Stimulated activated CD4-positive, alpha-beta T cell treated with anti-CD3 and anti-CD28 coated beads, Interleukin-1b, Interleukin-23, amount 100 ng/mL, for 1 hour (primary cell): ENCODE measurements at places on chromosomes 2 and 18.

DNA sequence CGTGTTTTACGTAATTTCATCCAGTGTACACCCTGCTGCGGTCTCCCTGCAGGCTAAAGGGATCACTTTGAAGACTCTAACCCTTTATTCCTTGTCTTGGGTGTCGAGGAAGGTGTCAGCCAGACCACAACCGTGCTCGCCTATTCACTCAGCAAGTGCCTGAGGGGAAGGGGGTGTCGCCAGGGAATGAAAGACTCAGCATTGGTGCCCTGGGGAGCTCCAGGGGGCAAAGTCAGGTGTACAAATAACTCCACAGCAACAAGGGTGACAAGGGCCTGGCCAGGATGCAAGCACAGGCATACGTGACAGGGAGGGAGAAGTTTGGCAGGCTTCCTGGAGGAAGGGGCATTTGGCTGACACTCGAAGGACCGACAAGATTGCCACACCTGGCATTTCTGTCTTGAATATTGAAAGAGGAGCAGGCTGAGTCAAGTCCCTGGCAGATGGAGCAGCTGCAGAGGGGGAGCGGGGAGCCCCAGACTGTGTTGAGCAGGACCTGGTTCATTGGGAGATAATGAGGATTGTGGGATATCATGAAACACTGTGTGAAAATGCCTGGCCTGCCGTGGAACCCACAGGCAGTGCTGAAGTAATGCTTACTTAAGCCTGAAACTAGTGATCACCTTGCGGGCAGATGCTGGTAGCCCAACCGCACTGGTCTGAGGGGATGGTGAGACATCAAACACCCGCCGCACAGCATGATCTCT is 93.9 kb downstream of the RHOB start:
- no peak for DNase-seq

DNA sequence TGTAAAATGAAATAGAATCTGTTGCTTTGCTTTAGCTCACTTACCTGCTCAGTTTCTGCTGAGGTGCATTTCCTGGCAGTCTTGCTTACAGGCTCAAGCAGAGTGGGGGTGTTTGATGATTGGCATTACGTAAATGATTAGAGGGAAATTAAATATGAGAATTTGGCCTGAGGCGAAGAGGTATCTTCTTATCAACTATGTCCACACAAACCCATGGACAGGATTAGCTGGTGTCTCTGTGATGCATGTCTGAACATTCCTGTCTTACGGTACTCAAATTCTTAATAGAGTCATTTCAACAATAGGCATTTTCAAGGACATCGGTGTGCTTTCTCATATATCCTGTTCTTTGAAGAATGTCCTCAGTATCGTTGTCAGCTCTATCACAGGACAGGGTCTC is 102.1 kb downstream of the PRPF40A start:
- DNase-seq = no peak

DNA sequence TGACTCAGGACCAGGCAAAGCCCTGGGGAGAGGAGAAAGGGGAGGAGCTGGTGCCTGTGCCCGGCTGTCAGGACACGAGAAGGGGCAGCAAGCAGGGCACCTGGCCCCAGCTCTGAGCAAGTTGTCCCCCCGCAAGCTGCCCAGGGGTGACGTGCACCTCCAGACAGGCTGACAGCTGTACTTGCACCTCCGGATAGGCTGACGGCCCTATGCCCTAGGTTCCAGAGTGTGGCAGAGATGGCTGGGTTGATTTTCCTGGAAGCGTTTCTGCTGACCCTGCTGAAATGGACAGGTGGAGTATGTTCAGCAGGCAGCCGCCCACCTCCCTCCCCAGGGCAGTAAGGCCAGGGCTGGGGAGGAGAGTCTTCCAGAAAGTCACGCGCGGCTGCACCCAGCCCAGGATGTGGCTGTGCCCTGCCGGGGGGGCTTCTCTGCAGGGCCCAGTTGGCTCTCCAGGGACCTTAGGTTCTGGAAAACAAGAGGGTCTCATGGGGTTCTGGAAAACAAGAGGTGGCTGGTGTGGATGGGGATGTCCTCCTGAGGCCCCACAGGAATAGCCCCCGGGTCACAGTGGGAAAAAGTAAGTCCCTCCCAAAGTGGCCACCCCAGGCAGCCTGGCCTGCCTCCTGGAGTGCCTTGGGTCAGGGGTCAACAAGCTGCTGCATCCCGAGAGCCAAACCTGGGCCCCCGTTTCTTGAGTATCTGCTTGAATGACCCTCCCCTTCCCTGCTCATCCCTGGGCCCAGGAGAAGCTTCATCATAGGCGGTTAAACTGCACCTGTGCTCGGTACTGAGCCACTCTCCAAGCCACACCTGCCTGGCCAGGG is 71.4 kb upstream of the OTOS start:
- no peak for DNase-seq

- DNase-seq = no peak
Observed at GRCh38 chr2:235694721-235695601, 201.1 kb downstream of the AGAP1 start.

- DNase-seq = no peak
Observed at GRCh38 chr2:212531499-212531898, 7.1 kb downstream of the ERBB4 start.

DNA sequence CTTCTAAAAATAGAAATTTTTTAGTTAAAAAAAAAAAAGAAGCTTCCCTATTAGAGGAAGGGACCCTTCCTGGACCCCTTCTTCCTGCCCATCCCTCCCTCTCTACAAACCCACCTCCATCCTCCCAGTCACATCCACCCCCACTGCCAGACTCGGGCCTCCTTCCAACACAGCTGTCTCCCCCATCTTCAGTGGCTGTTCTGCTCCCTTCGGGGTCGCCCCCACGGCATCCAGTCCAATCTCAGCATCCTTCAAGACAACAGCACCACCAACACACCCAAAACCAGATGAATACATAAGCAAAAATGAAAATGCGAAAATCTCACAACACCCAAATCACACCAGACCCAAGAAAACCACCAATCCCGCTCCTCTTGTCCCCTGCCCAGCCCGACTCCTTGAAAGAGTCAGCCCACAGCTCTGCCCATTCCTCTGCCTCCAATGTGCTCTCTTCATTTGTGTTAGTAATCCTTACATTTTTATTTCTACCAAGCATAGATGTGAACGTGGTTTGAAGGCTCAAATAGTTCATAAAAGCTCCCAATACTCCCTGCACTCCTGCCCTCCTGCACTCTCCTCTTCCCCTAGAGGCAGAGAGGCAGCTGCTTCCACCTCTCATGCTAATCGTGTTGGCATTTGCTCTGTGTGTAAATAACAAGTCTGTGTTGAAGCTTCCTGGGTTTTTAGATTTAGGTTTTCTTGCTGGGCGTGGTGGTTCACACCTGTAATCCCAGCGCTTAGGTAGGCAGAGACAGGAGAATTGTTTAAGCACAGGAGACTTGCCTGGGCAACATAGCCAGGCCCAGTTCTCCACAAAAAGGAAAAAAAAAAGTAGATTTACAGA is 37.0 kb downstream of the MAL start:
- DNase-seq = no peak

GRCh38 chr18:74153377-74153776 is 5.1 kb downstream of the TIMM21 start:
- DNase-seq = no peak

- no peak for DNase-seq
Observed at GRCh38 chr2:47568164-47568850, 165.4 kb downstream of the MSH2 start.

- no peak for DNase-seq
Observed at GRCh38 chr2:110903548-110903947, 171.2 kb downstream of the ACOXL start.

DNA sequence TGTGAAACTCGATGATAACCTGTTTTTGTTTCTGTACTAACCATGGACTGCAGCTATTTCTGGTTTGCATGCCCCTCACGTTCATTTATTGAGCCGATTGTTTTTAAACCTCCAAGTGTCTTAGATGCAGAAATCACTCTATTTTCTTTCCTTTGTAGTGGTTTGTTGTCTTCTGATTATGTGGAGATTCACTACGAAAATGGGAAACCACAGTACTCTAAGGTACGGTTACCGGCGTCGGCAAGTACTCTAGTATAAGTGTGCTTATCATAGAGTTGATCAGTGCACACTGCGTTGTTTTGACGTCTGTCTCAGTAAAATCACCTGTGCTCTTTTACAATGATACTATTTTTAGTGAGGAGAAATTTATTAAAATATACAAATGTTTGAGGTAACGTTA is 87.4 kb downstream of the ADAM23 start:
- DNase-seq = no peak

GRCh38 chr18:43877616-43878321 is 600.5 kb upstream of the SYT4 start:
- DNase-seq = no peak

GRCh38 chr18:74314759-74315463 is 728 bp upstream of the C18orf63 start:
- no peak for DNase-seq

DNA sequence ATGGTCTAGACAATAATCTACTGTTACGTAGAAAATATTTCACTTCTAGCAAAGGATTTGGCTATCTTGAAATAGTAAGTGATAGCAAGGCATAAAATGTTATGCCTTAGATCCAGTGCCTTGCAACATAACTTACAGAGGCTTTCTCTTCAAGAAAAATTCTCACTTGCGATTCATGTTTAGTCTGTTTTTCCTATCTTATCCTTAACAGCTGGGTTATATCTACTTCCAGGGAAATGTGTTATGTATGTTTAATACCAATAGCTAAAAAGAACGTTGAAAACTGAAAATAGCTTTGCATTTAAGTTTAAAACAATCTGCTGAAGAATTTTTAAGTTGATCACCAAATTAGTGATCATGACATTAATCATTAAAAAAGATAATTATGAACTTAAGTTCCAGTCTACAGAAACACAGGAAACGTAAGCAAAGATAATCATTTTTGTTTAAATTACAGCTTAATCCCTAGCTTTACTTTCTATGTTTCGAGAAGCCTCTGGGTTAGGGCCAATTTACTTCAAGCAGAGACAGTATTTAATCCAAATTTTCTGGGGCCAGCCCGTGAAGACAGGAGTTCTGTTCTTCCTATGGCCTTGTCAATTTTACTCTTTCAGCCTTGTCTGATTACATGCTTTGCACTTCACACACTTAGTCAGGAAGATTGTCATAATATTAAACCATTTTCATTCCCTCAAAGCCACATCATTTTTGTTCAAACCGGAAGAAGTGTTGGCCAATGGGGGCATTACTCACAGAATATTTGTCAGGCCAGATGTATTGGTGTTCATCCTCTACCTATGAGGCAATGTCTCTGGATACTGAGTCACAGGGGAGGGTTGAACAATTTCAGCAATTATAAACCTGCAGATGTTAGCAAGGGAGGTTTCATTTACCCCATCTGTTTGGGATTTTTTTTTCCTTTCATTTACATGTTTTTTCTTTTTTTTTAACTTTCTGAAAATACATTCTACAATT is 1132.9 kb upstream of the ZEB2 start:
- DNase-seq = no peak

- DNase-seq = no peak
Observed at GRCh38 chr18:58649966-58650816, 21.1 kb upstream of the MALT1 start.

- DNase-seq = no peak
Observed at GRCh38 chr2:152075461-152076050, 23.3 kb downstream of the CACNB4 start.

DNA sequence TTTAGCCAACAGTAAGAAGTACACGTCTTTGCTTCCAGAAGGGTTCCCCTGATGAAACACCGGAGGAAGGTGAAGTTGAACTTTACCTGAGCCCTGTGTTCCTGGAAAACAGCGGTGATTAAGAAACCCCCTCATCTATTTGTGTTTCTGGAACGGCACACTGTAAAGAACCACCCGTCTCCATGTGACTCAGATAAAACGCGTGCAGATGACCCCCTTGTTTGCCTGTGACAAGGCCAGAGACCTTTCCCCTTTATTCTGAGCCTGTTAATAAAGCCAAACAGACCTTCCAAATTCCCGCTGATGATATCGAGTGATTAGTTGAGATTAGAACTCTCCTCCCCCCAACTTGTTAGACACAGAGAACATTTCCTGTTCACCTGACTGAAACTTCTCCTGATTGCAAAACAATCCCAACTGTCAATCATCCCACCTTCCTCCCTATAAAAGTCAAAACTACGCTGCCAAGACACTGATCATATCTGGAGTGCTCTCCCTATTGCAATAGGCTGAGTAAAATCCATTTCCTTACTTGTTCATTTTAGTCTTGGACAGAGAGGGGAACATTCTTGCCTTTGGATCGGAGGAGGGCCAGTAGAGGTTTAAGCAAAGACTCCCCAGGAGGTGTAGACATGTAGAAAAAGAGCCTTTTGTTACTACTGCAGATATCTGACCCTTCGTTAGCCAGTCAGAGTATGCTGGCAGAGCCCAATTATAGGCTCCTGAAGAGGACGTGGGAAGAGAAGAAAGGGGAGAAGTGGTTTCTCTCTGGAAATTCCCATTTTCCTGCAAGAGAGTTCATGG is 914 bp upstream of the IWS1 start:
- no peak for DNase-seq

- DNase-seq = no peak
Observed at GRCh38 chr2:37119157-37119556, 34.8 kb downstream of the GPATCH11 start.

GRCh38 chr18:75533950-75534349 is 106.4 kb upstream of the SMIM21 start:
- no peak for DNase-seq

DNA sequence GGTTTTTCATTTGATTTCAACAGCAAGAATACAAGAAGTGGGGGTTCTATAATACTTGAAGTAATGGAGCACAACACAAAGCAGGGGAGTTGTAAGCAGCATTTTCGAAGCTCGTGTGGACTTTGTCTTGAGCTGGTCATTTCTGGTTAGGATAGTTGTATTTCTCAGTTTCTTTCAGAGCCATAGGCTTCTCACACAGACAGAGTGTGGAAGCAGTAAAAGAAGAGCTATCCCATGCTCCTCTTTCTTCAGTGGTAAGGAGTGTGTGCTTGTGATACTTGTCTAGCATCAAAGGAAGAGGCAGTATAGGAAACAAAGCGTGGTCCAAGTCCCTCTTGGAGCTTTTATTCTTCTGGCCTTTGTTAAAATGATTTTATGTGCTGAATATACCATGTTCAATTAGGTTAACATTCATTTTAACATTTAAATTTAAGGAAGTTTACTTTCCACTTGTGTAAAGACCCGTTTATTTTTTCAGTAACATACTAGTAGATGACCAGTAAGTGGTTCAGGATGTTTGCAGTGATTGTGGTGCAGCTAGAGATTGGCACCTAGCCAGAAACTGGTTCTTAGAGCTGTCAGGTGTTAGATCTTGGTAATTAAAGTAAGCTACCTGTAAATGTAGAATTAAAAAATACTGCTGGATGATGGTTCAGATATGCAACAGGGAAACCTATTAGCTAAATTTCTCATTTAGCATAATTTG is 14.6 kb downstream of the CCNYL1 start:
- no peak for DNase-seq

DNA sequence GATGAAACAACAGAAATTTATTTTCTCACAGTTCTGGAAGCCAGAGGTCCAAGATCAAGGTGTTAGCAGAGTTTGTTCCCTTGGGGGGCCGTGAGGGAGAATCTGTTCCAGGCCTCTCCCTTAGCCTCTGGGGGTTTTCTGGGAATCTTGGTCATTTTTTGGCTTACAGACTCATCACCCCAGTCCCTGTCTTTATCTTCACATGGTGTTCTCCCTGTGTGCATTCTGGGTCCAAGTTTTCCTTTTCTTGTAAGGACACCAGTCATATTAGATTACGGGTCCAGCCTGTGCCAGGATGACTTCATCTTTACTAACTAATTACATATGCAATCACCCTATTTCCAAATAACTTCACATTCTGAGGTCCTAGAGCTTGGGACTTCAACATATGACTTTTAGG is 292.5 kb upstream of the TRIB2 start:
- DNase-seq = no peak
